ENCODE measurements at places on chromosomes 7 and 10.

DNA sequence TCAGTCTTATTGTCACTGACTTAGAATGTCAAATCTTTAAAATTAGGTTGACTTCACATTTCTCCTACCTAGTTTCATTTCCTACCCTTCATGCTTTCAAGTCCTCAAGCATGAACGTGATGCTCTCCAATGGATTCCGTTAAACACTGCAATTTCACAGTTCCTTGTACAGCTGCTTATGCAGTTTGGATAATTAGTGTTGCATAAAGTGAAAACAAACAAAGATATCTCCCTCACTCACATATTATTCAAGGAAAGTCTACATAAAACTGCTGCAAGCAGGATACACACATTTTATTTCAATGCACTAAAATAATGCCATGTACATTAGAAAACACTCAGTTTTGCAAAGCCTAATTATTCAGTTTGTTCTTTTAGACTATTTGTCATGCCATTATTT lies 214.0 kb downstream of the CRPPA start:
- no peak for DNase-seq

- no peak for DNase-seq
Observed at GRCh38 chr7:16432425-16432731, 11.0 kb upstream of the CRPPA start.

- no peak for DNase-seq
Observed at GRCh38 chr10:30818010-30818660, 188.6 kb upstream of the LYZL2 start.

DNA sequence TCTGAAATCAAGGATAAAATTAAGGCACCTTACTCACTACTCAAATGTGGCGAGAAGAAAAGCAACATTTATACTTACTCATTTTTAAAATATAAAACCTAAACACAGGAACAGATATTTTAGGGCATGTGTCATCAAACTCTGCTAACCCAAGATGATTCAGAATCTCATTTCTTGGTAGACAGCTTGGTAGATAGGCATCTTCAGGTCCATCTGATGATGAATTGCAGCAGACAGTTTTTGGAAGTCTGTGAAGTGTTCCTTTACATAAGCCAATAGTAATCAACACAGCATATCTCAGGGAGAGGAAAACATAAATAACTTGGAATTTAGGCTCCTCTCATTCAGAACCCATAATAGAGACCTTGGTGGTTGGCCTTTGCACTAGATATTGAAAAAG lies 3.4 kb downstream of the HIPK2 start:
- no peak for DNase-seq

DNA sequence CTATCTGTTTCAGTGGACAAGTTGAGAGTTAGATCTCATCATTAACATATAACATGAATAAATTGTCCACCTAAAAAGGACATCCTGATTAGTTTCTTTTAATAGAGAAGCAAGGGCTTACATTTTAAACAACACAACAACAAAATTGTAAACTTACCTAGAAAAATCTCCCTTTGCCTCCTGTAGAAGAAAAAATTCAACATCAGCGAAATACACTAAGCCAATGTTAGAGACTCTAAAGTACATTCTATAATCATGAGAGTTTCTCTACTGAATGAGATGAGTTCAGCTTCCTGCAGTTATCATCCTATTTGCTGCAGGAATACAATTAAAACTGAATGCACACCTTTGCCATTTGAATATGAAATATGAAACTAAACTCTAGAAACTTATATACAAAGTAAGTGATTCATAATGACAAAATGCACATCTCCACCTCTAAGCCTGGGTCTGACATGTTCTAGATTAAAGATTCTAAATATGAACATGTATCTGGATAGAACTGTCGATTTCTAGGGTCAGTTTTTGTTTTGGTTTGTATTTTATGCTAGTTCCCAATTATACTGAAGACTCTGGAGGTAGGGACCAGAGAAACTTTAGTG lies 174.8 kb downstream of the PRPF18 start:
- DNase-seq: no peak

- DNase-seq: no peak
Observed at GRCh38 chr10:59007307-59008025, 169.0 kb upstream of the PHYHIPL start.

DNA sequence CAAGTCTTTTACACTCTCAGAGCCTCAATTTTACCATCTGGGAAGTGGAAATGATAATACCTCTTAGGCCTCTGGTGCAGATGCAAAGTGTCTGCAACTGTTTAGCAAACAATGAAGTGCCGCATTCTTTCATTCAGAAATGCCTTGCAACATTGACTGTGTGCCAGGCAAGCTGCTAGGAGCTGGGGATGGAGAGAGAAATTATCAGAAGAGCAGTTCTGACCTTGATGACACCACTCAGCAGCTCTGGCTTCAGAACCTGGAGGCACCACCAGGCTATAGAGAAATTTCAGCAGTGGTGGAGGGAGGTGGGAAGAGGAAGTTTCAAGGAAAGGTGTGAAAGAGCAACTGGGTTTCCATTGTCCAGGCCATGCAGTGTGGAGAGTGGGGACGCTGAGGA lies 78.1 kb upstream of the HABP2 start:
- no peak for DNase-seq

DNA sequence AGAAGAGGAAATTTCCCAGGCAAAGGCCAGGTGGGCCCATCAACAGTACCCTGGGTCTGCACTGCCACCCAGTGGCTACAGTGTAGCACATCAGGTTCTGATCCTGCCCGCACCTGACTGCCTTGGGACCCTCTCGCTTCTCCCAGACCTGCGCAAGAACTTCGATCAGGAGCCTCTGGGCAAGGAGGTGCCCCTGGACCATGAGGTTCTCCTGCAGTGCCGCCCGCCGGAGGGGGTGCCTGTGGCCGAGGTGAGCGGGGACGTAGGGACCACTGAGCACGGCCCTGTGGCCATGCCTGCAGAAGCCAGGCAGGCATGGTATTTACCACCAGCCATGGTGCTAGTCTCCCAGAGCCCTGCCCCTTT lies 33.9 kb upstream of the SLC29A3 start:
- peak; percentile 10 for DNase-seq

DNA sequence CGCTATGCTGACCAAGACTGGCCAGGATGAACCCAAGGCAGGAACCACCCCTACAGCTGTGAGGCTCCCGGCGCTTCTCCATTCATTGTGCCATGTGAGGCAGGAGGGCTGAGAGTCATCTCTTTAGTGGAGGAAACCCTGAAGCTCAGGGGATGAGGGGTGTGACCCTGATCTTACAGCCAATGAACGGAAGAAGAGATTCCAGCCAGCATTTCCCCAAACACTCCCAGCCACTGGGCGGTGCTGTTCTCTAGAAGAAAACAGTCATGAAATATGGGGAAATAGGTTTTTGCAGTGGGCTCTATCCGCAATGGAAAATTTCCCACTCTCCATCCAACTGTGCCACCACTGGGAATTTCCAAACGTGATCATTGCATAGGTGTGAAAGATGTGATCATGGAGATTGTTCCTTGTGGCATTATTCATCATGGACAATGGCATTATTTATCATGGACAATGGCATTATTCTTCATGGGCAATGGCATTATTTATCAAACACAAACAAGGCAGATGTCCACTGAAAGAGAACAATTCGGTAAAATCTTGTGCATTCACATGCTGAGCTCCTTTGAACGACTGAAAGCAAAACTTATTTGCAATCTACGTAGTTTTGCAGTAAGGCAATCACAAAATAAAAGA lies 14.0 kb upstream of the SLC18A2 start:
- DNase-seq: no peak

DNA sequence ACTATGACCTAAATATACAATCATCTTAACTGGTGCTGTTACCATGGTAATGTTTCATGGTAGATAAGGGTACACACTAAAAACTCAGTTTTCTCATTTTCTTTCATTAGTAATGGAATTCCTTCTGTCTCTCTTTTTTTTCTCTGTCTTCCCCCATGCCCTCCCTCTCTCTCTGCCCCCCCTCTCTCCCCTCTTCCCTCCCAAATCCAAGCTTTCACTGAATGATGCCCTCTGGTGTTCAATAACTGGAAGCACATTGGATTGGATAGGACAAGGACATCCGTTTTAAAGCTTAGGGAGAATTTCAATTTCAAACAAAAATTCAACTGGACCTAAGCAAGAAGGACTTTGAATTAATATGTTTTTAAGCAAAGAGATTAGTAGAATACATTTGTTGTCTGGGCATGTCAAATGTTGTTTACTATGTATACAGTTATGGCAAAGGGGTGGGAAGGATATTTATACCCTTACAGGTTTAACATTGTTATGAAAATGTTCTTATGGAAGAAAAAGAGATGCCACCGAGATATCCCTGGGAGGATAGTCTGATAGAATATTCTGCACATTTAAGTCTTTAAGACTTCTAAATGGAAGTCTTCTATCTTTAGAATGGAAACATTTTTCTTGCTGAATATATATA lies 6.1 kb downstream of the CHRM2 start:
- no peak for DNase-seq

GRCh38 chr7:150910996-150911422 lies 58.7 kb downstream of the AOC1 start:
- no peak for DNase-seq

DNA sequence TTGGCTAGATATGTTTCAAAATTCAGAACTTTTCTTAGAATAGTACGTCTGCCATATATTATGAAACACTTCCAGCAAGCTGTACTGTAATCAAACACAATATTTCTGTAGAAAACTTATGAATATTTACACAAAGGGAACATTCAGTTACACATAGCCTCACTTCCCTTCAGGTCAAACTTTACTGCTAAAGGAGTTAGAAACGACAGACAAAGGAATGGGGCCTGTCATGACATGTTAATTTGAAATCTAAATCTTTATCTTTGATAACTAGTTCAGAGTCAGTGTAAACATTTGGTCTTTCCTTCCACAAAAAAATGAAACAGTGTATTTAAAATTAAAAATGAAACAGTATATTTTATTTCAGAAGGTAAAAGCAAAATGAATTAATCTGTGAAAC lies 1.0 kb upstream of the CROT start:
- no peak for DNase-seq

Data from stimulated activated CD4-positive, alpha-beta T cell treated with anti-CD3 and anti-CD28 coated beads, Interleukin-1b, Interleukin-23, amount 100 ng/mL, for 24 hours (primary cell).